A549 treated with DMSO at 1 μM for 4 hours (cell line): ENCODE measurements at places on chromosomes 5 and 9. TPM values are rescaled to one million over a fixed set of nuclear protein-coding genes. Genes with fewer than 3 reads are reported as not detected.

NR2F1-AS1 gene
- 3.7 to 4.7 TPM (median 4.5 TPM) in 5 replicates for total RNA-seq

RORB gene
- not detected in 5 replicates for total RNA-seq

ALDH7A1 gene
- 67.1 to 77.3 TPM (median 75.3 TPM) in 5 replicates for total RNA-seq

BTNL9 gene
- 0.81 to 1.4 TPM (median 0.87 TPM) in 5 replicates for total RNA-seq

TRPM3 gene
- not detected in 5 replicates for total RNA-seq

GFPT2 gene
- 34.6 to 54.2 TPM (median 51.6 TPM) in 5 replicates for total RNA-seq

PCDHGB6 gene
- total RNA-seq, result 0.09 to 0.23 TPM (median 0.13 TPM) in 5 replicates

SPATA31A3 gene
- not detected in 5 replicates for total RNA-seq

TMEM141 gene
- 64.9 to 72.6 TPM (median 70.3 TPM) in 5 replicates for total RNA-seq

RGS7BP gene
- not detected in 5 replicates for total RNA-seq

CCL28 gene
- total RNA-seq, result 0.06 to 0.31 TPM (median 0.13 TPM) in 5 replicates

DNAH5 gene
- 0.93 to 1.3 TPM (median 1.0 TPM) in 5 replicates for total RNA-seq

SMC2 gene
- 20.8 to 30.0 TPM (median 27.1 TPM) in 5 replicates for total RNA-seq

SH3RF2 gene
- total RNA-seq, result 2.5 to 3.7 TPM (median 3.3 TPM) in 5 replicates

ERGIC1 gene
- 264 to 321 TPM (median 304 TPM) in 5 replicates for total RNA-seq

TIMD4 gene
- 0.72 to 1.9 TPM (median 1.4 TPM) in 5 replicates for total RNA-seq

EQTN gene
- not detected in 5 replicates for total RNA-seq

CAPSL gene
- total RNA-seq, result not detected in 5 replicates

PTBP3 gene
- 27.3 to 45.5 TPM (median 39.3 TPM) in 5 replicates for total RNA-seq

PCDHA4 gene
- total RNA-seq, result 1.5 to 2.0 TPM (median 1.8 TPM) in 5 replicates

PCDHGA6 gene
- total RNA-seq, result 0.19 to 0.39 TPM (median 0.26 TPM) in 5 replicates

ABITRAM gene
- 20.7 to 22.7 TPM (median 22.0 TPM) in 5 replicates for total RNA-seq

IFNA1 gene
- total RNA-seq, result not detected in 5 replicates

SLC36A3 gene
- total RNA-seq, result not detected in 5 replicates

ZNG1C gene
- 54.4 to 70.4 TPM (median 62.6 TPM) in 5 replicates for total RNA-seq

KIF20A gene
- total RNA-seq, result 43.0 to 53.6 TPM (median 47.9 TPM) in 5 replicates

FAM163B gene
- total RNA-seq, result not detected in 5 replicates

SRA1 gene
- total RNA-seq, result 39.3 to 50.7 TPM (median 47.3 TPM) in 5 replicates

SLCO4C1 gene
- total RNA-seq, result 0.03 TPM in 1 of 5 replicates, not detected in the others
